ENCODE measurements at places on chromosomes 11 and 22.

GRCh38 chr22:29469755-29470154 is 10.3 kb upstream of the NEFH start:
- no peak for DNase-seq

DNA sequence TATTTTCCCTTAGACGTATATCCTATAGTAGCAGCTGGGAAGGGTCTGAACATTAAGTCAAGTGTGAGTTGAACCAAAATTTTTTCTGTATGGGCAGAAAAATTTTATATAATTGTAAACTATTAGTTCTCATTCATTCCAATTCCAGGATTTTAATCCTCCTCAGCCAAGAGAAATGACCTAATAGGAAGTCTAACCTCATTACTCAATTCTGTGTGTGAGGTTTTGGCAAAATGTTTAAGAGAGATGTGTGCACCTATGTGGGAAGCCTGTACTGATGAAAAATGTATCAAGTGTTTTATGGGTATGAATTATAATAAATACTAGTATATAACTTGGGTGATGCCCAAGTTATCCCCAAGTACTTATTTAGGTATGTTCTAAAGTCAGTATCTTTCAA is 311.6 kb upstream of the PITPNB start:
- DNase-seq = no peak

DNA sequence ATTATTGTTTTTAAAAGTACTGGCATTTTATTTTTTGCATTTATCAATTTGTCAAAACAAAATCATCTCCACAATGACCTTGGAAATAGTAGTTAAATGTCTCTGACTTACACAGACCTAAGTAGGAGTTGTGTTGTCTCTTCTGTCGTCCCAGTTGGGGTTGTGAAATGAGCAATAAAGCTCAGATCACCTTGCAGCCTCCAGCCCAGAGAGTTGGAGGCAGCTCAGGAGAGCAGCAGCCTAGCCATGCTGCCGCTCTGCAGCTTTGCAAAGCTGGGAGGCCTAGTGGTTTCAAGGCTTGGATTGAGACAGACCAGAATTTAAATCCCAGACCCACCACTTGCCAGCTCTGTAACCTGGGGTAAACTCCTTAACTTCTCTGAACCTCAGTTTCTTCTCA is 65.2 kb upstream of the CRYBB3 start:
- DNase-seq = no peak

GRCh38 chr11:7522546-7522945 is 8.7 kb downstream of the PPFIBP2 start:
- no peak for DNase-seq

DNA sequence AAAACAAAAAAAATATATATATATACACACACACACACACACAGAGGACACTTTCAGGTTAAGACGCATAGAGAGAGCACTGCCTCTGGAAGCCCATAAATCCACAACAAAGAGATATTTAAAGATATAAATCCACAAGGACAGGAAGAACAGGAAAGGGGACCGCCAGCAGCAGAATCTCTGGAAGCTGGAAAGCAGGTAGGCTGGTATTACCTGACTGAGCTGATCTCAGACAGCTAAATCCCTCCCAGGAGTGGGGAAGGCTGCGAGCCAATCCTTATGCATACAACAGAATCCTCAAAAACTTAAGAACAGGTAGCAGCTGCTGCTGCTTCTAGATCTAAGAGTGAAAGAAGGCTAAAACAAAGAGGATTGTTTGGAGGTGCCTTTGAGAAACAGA is 1.8 kb upstream of the MCAT start:
- DNase-seq = no peak

DNA sequence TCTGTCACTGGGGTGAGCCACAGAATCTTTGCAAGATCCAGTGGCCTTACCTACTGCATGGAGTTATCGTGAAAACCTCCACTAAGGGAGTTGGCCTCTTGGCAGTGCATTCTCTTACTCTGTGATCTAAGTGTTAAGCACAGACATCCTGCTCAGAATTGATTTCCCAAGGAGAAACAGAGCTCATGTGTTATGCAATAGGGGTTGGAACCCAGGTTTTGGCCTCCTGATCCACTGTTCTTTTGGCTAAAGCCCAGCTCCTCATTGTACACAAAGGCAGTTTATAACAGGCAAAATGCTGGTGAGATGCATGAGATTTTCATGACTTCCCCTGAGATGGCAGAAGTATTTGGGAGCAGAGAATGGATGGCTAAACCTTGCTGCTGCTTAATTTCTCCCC is 11.8 kb downstream of the DTX4 start:
- no peak for DNase-seq

DNA sequence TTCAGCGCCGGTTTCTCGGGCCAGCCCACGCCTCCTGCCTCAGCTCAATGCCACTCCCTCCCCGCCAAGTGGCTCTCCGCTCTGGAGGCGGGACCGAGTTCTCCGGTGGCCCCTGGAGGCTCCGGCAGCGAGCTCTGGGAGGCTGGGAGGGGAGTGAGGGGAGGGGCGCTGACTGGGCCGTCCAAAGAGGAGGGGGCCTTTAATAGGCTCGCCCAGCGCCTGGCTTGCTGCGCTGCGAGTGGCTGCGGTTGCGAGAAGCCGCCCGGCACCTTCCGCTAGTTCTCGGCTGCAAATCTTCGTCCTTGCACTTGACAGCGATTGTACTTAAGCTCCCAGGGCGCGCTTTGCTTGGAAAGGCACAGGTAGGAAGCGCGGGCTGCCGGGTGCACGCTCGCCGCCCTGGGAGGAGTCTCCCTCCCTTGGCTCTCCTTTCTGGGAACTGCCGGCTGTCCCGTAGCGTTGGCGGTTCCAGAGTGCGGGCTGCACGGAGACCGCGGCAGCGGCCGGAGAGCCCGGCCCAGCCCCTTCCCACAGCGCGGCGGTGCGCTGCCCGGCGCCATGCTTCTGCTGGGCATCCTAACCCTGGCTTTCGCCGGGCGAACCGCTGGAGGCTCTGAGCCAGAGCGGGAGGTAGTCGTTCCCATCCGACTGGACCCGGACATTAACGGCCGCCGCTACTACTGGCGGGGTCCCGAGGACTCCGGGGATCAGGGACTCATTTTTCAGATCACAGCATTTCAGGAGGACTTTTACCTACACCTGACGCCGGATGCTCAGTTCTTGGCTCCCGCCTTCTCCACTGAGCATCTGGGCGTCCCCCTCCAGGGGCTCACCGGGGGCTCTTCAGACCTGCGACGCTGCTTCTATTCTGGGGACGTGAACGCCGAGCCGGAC is at the start of gene ADAMTS15:
Gene ADAMTS15 (plus strand): TSS at position 230 of the 894 bp plus-strand sequence. CDS start 329 bp downstream, at position 559.
- peak; percentile 34 for DNase-seq

GRCh38 chr11:19407677-19408270 is 167.0 kb upstream of the E2F8 start:
- DNase-seq = no peak

- no peak for DNase-seq
Measured at GRCh38 chr11:94558468-94558867, 8.7 kb upstream of the PIWIL4 start.

GRCh38 chr22:41442240-41442792 is 4.3 kb downstream of the TOB2 start:
- DNase-seq = no peak

- no peak for DNase-seq
Measured at GRCh38 chr22:39437791-39438704, 18.8 kb upstream of the MGAT3 start.

DNA sequence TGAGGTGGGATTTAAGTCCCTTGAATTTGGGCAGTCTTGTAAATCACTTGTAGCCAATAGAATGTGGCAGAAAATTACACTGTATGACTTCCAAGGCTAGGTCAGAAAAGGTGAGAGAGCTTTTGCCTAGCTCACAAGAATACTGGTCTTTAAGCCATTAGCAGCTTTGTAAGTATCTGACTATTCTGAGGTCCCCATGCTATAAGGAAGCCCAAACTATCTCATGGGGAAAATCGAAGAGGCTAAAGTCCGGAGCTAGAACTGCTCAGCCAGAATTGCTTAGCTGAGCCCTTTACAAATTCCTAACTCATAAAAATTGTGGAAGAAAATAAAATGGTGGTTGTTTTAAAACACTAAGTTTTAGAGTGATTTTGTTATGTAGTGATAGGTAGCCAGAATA is 13.0 kb downstream of the FAR1 start:
- no peak for DNase-seq

DNA sequence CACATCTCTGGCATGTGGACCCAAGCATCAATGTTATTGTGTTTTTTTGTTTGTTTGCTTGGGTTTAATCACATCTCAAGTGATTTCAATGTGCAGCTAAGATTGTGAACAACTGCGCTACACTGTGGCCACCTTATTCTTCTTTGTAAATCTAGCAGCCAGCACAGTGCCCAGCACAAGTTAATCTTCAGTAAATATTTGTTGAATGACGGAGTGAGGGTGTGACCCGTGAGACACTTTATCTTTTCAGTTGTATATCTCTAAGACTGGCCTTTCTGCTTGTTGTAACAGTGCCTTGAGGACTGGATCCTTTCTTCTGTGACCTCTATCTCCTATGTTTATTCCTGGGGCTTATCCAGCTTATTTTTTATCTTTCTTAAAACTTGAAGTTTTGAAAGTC is 21.4 kb upstream of the AMOTL1 start:
- DNase-seq = no peak

GRCh38 chr11:36467012-36467411 is 43.1 kb downstream of the TRAF6 start:
- DNase-seq = no peak

GRCh38 chr11:76626921-76627401 is 43.6 kb downstream of the LRRC32 start:
- peak; percentile 42 for DNase-seq

- DNase-seq = no peak
Measured at GRCh38 chr11:27234043-27234668, 128.9 kb downstream of the CCDC34 start.

DNA sequence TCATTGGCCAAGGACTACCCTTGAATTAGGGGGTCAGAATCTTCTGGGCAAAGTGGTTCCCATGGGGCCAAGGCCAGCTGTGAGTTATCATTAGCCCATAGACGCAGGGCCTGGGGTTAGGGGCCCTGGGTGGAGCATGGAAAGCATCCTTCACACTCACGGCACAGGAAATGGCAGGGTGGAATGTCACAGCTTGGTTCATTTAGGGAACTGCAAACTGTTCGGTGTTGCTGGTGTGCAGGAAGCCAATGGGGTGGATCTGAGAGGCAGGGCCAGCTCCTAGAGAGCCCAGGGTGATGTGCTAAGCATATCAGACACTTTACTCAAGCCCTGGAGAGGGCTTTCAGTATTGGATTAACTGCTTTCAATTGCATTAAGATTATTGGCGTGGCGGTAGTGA is 42.9 kb downstream of the TECTA start:
- DNase-seq = no peak

GRCh38 chr11:103202048-103202651 is 92.9 kb downstream of the DYNC2H1 start:
- peak; percentile 1 for DNase-seq

DNA sequence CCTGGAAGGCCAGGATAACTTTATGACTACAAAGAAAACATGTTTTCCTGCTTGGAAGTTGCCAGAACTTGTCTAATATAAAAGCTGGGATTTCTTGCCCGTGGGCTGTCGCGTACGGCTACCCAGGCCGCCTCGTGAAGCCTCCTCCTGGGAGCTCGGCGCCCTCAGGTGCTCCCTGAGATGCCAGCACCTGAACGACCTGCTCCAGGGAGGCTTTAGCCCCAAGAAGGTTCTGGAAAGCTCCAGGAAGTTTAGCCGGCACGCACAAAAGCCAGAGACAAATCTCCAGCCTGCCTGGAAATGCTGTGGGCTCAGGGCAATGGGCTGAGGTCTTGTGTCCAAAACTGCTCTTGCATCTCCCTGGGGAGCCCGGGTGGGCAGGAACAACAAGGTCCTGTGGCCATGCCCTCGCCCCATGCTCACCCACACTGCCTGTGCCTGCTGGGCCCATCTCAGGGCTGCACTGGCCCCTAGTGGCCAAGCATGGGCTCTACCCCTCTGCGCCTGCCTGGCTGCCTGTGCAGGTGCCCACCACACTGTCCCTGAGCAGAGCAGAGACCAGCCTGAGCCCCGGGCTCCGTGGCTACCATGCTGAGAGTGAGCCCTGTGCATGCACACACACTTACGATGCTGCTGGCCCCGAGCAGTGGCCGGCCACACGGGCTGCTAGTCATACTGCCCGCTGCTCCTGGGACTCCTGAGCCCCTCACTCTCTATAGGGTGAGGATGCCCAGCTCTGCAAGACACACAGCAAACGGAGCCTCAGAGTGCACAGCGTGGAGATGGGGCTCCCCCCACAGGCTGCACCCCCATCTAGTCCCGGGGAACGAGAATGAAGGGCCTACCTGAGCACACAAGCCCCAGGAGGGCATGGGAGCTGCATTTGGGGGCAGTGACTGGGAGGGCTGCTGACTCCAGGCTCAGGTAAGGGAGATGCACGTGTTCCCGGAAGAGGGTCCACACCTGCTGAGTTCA is 4.9 kb upstream of the CELSR1 start:
- peak; percentile 66 for DNase-seq

GRCh38 chr11:10225553-10225952 is 68.5 kb downstream of the SBF2 start:
- no peak for DNase-seq

GRCh38 chr11:116840224-116840745 is 2.9 kb upstream of the APOA1 start:
- no peak for DNase-seq

DNA sequence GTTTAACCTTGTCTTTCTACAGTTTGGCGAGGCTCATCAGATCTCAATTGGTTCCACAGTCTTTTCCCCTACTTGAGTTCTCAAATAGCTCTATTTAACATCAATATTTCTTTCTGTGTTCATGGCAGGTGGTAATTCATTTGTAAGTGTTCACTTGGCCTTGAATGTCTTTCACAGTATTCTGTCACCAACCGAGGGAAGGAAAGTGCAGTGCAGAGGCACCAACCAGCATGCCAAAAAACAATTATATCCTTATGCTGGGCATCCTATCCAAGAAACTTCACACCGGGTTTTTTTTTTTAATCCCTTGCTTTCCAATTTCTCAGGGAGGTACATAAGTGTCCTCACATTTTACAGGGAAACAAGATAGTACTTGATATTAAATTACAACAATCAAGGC is 55.0 kb upstream of the ZC3H12C start:
- DNase-seq = no peak

DNA sequence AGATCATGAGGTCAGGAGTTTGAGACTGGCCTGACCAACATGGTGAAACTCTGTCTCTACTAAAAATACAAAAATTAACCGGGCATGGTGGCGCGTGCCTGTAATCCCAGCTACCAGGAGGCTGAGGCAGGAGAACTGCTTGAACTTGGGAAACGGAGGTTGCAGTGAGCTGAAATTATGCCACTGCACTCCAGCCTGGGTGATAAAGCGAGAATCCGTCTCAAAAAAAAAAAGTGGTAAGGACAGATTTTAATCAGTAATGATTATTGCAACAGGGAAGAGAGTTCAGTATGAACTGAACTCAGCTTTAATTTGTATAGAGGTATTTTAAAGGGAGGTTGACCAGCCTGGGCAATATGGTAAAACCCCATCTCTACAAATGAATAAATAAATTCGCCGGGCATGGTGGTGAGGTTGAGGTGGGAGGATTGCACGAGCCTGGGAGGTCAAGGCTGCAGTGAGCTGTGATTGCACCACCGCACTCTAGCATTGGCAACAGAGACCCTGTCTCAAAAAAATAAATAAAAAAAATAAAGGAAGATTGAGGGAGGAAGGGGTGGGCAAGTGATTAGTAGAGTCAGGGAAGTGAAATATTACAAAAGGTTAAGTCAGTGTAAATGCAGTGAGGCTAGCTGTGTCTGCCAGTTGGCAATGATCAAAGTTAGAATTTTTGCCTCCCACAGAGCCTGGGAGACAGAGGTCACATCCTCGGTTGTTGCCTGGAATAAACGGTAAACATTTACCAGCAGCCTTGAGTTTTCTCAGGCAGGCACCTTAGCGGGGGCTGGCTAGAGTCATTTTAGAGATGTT is 2.6 kb upstream of the MCM5 start:
- DNase-seq = no peak
